Fibroblast of skin of left quadriceps (primary cell): ENCODE measurements at places on chromosomes 6 and 20.

- no peak for DNase-seq
Observed at GRCh38 chr20:62522748-62523396, 47.1 kb upstream of the GATA5 start.

DNA sequence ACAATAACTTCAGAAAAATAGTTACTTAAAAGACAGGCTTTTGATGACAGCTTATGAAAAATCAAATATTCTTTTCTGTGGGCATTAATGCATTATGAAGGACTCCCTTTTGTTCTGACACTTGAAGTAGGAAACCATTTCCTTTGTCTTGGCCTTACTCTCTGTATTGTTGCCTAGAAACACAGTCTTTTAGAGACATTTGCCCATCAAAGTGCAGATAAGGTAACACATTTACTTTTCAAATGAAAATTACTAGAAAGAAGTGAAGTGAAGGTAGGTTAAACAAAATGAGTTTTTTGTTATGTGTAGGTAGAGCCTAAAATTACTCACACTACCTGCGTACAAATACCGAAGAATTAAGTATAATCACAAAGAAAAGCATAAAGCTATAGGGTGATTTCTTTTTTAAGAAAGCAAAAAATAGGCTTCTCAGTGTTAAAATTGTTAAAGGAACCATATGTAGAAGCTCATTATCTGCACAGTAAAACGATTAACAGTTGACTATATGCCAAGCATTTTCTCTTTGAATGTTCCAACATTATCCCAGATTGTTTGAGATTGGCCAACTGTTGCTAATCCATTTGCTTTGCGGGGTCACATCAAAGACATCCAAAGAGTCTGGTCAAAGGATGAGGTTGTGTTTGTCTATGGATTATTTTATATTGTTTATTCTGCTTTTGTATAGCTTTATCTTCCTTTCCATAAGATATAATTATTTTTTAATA lies 542.0 kb upstream of the RNF217 start:
- no peak for DNase-seq

DNA sequence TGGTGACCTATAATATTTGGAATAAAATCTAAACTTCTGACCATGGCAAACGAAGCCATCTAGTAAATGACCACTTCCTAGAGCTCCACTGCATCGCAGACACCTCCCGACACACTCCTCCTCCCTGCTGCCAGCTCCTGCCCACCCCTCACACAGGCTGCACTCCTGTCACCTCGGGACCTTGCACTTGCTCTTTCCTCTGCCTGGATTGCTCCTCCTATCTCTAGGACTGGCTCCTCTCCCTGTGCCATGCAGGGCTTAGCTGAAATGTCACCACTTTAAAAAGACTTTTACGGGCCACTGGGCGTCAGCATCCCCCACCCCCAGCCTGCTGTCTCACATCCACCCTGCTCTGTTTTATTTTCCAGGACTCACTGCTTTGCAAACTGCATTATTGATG lies 87.6 kb upstream of the MC3R start:
- no peak for DNase-seq

DNA sequence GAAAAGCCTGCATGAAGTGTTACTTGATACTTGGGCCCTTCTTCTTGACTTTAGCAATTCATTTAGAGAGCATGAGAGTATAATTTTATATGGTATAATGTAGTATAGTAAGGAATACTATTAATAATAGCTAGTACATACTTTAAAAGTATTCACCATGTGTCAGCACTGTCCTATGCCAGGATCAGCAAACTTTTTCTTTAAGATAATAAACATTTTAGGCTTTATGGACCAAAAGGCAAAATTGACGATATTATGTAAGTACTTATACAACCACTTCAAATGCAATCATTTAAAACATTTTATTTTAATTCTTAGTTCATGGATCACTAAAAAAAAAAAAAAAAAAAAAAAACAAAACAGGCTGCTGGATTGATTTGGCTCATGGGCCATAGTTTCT lies 163.9 kb downstream of the IBTK start:
- no peak for DNase-seq

- no peak for DNase-seq
Observed at GRCh38 chr6:90530882-90531281, 56.0 kb downstream of the MAP3K7 start.

GRCh38 chr6:155090166-155090565 lies 95.1 kb downstream of the TIAM2 start:
- no peak for DNase-seq

GRCh38 chr20:51321343-51322163 lies 221.0 kb downstream of the NFATC2 start:
- no peak for DNase-seq

DNA sequence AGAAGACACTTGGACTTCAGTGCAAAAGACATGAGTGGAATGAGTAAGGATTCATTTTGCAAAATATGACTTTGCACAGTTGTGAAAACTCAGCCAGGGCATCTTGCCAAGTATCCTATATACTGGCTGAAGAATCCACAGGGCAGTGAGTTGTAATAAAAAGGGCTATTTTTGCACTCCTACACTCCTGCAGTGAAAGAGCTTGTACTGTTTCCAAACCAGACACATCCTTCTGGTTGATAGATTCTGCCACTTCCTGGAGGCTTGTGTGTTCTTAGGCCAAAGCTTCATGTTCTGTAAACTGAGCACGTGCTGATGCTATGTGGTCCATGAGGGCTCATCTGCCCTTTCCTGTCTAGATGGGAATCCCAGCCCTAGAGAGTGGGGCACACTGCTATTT lies 34.9 kb downstream of the GMPR start:
- peak; percentile 60 for DNase-seq

DNA sequence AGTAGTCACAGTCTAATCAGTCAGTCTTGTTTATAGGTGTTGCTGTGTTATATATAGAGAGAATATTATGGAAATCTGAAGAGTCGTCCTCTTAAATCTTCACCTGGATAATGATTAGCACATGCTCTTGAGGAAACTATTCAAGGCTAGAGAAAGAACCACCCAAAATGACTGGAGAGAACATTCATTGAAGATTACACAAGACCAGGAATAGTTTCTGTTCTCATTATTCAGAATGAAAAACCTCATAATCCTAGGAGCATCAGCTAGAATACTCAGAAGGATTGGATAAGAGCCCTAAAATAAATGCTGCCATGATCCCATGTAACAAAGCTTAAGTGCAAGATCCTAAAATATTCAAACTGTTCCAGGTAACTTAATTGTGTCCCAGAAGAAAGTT lies 278.2 kb upstream of the PREP start:
- no peak for DNase-seq

GRCh38 chr6:113997116-113997515 lies 26.2 kb upstream of the HDAC2 start:
- DNase-seq, result peak; percentile 77

DNA sequence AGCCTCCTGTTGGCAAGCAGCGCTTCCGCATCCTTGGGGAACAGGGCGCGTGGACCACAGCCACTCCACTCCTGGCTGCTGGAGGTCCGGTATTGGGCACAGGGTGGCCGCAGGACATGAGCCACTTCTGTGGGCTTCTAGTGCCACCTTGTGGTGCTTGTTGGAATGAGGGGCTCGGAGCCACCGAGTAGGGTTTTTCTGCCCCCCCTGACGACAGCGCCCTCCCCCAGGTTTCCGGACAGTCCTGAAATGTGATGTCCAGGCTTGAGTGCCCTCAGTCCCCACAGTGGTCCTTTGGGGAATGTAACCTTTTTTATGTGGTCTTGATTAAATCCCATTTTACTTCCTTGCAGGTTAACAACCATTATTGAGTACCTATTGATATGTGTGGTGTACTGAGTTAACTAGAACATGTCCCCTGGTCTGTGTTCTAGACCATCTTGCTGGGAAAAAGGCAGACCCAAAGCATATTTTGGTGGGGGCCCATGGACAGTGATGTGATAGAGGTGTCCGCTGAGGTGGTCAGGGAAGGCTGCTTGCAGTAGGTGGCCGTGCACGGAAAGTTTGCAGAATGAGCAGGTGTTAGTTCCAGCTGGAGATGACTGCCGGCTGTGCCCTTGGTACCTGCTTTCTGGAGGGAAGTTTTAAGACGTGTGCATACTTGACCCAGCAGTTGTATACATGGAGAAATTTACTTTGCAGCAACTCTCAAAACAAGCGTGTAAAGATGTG lies 70.0 kb downstream of the PTPN1 start:
- no peak for DNase-seq

DNA sequence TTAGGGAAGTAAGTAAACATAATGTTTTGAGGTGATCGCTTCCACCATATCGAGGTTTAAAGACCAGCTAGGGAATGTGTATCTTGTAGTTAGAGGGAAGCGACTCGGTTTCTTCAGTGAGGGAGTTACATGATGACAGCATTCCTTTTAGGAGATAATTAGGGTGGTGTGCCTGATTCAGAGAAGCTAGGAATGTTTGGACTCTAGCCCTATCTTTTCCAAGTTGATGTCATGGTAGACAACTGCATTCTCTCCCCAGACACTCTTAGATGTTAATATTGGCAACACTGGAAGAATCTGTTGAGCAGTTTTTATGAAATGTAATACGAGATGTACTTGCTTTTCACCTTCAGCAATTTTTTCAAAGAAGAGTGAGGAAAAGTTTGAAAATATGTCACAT lies 12.9 kb upstream of the HIVEP1 start:
- no peak for DNase-seq

DNA sequence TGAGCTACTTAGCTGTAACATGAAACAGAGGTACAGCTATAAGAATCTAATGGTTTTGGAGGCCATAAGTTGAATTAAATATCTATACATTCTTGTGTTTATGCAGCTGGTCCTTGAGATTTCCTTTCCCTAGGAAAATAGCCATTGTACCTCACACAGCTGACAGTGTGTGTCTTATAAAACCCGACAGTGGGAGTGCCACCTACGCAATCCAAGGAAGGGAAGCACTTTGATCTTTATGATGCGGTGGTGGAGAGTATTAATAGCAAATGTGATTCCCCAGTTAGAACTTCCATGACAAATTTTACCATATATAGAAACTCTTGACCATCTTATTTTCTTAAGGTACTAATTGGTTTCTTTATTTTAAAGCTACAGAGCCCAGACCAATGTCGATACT lies 149.5 kb downstream of the TMEM200A start:
- no peak for DNase-seq

GRCh38 chr6:124866040-124866439 lies 96.2 kb upstream of the RNF217 start:
- no peak for DNase-seq

- no peak for DNase-seq
Observed at GRCh38 chr20:16689906-16690305, 39.9 kb upstream of the SNRPB2 start.

GRCh38 chr20:53865901-53866793 lies 204.2 kb downstream of the BCAS1 start:
- DNase-seq, result no peak

- DNase-seq, result no peak
Observed at GRCh38 chr6:155021680-155022079, 26.6 kb downstream of the TIAM2 start.

- no peak for DNase-seq
Observed at GRCh38 chr20:63957004-63957689, 931 bp upstream of the UCKL1 start.
